ENCODE measurements at places on chromosomes 3 and 15.

GRCh38 chr15:59154243-59154642, 49.3 kb downstream of the CCNB2 start:
- DNase-seq: no peak

DNA sequence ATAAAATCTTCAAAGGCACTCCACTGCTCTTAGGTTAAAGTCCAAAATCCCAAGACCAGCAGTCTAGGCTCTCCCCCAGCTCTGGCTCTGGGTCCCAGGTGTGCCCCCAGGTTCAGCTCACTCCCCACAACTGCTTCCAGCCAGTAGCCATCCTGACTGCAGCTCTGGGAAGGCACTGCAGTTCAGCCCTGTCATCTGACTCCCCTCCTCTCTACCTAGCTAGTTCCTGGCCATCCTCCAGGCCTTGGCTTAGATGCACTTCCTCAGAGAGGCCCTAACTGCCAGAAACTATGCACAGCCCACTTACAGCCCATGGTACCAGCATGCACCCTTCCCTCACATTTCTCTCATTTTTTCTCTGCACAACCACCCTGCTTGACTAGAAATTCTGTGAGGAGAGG, 25.5 kb downstream of the TBC1D2B start:
- DNase-seq: no peak

GRCh38 chr15:51262463-51262862, 75.9 kb downstream of the CYP19A1 start:
- no peak for DNase-seq

- DNase-seq: no peak
Observed at GRCh38 chr3:177026505-177027277, 170.6 kb downstream of the TBL1XR1 start.

- no peak for DNase-seq
Observed at GRCh38 chr3:72700106-72700505, 148.1 kb downstream of the SHQ1 start.

- no peak for DNase-seq
Observed at GRCh38 chr3:63685340-63685739, 32.9 kb downstream of the SNTN start.

- DNase-seq: no peak
Observed at GRCh38 chr3:154143873-154144272, 22.7 kb downstream of the ARHGEF26 start.

- DNase-seq: no peak
Observed at GRCh38 chr15:68833700-68834331, 13.1 kb upstream of the ANP32A start.

DNA sequence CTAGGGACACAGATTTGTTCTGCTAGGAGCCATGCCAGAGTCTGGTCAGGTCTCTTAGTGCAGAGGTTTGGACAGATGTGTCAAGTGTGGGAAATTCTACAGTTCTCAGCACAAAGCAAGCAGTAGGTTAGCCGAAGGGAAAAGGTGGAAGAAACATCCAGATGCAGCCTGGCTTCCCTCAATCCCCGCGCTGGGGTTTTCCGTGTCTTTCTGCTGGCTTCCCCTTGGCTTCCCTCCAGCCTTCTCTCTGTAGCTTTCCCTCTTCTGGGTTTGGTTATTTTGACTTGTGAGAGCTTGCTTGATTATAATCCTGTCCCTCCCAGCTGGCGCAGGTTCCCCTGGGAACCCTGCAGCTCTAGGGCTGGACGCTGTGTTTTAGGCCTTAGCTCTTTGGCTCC, 4.1 kb downstream of the TF start:
- DNase-seq: no peak

DNA sequence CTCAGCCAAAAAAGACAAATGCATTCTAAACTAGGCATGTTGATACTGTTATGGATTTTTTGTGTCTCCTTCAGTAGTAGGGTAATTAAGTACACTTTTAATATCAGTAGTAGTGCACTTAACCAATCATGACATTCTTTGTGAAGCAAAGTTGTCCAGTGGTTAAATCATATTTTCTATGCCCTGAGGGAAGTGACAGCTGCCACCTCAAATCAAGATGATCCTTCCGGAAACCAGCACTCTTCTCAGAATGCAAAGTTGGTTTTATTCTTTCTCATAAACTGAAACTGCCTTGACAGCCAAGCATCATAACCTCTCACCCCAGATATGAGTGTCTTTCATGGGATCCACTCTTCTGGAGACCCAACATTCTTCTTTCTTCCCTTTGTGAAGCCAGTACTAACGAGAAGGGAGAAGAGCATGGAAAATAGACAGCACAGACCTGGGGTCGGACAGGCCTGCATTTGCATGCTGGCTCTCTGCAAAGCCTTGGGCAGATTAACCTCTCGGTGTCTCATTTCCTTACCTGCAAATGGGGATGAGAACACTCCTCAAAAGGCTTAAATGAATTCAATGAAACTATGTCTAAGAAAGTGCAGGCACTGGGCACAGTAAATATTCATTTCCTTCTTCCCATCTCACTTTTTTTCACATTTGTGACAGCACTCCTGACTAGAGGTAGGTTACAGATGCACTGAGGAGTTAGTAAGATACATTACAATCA, 13.2 kb downstream of the AAGAB start:
- DNase-seq: no peak

- DNase-seq: no peak
Observed at GRCh38 chr3:197949191-197949777, 706 bp upstream of the RPL35A start.

DNA sequence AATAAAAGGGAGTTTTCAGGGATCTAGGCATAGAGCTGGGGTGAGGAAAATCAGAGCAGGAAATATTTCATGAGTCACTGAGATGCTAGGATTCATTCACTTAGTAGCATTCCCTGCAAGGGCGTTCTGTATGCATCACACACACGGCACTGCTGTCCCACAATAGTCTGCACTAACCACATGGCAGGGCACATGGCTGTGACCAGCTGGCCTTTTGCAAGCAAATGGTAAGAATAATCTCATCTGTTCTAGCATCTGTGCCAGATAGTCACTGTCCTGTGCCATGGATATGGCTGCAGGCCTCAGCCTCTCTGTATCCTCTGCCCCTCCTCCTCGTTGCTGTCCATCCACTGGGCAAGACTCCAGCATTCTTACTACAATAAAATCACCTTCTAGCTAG, 37.8 kb downstream of the BOC start:
- DNase-seq: peak; percentile 76

GRCh38 chr15:70512772-70513362, 250.5 kb downstream of the UACA start:
- DNase-seq: peak; percentile 45

- DNase-seq: no peak
Observed at GRCh38 chr3:184872200-184872599, 60.2 kb downstream of the VPS8 start.

DNA sequence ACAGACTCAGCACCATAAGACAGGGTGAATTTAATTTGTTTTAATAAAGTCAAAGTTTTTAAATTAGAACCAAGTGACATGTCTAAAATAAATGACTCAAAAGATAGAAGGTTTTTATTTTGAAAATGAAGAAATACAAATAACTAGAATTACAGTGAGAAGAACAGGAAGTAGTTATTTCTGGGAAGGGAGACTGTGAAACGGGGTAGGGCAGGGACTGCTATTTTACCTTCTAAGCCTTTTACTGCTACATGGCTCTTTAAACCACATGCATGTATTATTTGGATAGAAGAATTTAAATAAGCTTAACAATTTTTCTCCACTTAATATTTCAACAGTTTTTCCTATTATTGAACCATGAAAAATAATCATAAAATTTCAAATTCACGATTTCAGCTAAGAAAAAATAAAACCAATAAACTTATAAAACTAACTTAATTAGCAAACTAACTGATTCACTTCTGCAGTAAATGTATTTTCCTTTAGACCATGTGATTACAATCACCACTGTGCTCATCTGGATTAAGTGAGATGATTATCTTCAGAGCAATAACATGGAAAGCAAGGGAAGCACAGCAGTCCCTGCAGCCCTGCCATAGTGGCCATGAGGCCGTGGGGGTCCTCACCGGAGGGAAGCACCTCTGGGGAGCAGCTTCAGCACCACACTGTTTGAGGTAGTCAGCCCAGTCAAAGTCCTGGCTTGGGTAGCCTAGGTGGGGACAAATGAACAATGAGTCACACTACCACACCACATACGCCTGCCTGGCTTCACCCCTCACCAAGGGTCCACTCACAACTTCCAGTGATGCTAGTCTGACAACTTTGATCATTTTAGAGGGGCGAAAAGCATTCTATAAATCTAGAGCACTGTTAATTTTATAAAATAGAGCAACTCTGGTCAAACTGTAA, 28.3 kb upstream of the STIMATE start:
- DNase-seq: no peak

- DNase-seq: no peak
Observed at GRCh38 chr3:25826510-25826909, 36.6 kb downstream of the OXSM start.

DNA sequence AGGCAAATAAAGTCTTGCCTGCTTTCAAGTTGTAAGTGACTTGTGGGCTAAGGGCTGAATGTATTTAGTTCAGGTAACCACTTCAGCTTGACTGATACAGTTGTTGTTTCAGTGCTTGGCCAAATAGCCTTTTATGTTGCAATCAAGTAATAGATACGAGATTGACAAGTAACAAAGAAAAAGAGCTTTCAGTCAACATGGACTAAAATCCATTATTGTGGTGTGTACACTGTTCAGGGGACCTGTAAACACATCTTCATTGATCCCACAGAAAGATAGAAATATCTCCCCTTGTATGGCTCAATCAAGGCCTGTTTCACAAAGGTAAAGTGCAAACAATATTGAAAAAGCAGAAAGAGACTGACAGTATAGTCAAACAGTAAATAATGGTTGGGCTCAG, 224.8 kb upstream of the TMCO5A start:
- no peak for DNase-seq

GRCh38 chr15:88080616-88081015, 175.9 kb downstream of the NTRK3 start:
- no peak for DNase-seq

DNA sequence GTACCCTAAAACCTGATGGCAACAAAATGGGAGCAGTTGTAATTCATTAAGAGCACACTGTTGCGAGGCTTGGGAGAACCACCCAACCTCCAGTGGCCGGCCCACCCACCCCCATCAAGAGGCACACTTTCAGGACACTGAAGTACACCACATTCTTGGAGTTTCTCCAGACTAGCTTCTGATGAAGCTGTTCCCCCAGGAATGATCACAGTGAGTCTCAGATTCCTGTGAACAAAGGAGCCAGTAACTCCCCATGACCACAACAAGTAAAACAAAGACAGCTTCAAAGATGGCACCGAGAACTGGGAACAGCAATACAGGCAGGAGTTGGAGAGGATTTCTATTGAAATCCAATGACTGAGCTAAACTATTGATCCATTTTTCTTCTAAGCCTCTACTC, 126.0 kb downstream of the ST8SIA2 start:
- DNase-seq: no peak

DNA sequence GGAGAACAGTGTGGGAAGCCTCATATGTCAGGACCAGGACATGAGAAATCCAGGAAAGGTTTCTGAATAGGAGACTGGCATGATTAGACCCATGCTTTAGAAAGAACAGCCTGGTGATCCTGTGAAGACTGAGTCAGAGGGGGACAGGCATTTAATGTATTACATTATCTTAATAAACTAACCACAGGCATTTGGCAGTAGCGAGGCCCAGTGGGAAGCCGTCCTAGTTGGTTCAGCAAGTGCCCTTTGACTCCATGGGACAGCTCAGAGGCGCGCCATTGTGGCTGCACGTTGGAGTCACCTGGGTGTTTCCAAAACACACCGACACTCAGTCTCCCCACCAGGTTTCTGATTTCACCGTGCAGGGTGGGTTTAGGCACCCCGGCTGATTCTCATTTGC, 90.5 kb upstream of the DGKG start:
- DNase-seq: peak; percentile 63

- DNase-seq: no peak
Observed at GRCh38 chr3:49668414-49668797, 5.7 kb upstream of the APEH start.

DNA sequence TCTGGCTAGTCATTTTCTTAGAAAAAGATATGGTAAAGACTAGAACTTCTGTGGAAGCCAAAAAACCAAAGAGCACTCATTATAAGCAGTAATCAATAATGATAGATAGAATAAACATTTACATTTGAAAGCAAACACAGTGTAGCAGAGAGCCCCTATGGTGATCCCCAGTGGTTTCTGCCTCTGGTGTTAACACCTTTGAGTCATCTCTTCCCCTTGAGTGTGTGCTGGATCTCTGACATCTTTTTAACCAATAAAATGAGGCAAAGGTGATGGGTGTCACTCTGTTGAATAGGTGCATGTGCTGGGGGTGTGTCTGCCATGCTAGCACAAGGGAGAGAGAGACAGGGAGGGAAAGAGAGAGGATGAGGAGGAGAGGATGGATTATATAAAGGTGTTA, 121.6 kb downstream of the TFG start:
- no peak for DNase-seq

GRCh38 chr3:9211155-9211950, 38.1 kb downstream of the SRGAP3 start:
- no peak for DNase-seq

DNA sequence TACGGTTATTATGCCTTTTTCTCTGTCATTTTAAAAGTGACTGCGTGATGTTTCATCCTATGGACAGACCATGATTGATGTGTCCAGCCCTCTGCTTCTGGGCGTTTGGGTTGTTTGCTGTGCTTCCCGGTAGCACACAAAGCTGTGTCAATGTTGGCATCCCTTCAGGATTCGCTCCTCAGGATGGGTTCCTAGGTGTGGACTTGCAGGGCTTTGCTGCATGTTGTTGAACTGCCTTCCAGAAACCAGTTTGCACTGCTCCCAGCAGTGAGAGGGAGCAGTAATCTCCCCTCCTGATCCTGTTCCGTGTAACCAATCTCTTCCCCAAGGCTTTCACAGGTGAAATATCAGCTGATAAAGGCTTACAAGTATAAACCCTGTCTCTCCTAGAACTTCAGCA, 787 bp downstream of the TRPM1 start:
- no peak for DNase-seq

DNA sequence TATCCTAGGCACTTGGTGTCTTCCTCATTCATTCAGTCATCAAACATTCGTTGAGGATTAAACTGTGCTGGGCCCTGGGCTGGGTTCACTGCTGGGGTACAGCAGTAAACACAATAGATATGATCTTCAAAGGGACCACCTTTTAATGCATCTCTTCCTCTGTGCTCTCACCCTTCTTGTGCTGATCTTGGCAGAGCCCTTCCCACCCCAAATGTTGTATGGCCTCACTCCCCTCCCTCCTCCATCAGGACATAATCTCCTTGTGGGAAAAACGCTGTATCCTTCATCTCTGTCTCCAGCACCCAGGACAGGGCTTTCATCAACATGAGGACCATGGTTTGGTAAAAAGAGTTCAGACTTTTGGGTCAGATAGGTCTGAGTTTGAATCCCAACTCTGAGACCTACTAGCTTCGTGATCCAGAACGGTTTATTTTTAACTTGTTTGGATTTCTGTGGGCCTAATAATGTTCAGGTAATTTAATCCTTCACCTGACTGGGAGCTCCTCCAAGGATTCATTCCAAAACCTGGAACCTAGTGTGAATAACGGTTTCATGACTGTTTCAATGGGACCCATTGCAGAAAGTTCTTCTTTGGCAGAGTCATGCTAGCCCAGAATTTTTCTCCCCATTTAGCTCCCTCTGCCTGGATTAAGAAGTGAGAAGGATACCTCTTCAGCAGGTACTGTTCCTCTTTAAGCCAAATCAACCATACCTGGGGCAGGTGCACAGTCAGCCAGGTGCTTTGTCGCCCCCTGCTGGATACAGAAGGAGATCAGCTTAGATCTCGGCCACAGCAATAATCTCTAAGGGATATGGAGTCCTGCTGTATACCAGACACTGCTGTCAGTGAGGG, 5.2 kb upstream of the WNT7A start:
- DNase-seq: no peak
